HT-29 (cell line): ENCODE measurements at places on chromosomes 7 and 10. TPM values are rescaled to one million over a fixed set of nuclear protein-coding genes. Genes with fewer than 3 reads are reported as not detected.
A peak's percentile ranks its signal among the peaks of the same experiment; 100 is the strongest.

Gene CCL24
- not detected in 2 replicates for total RNA-seq

Gene SH2B2
- total RNA-seq, result 2.0 TPM in 2 replicates

Gene HOXA5
- total RNA-seq, result 22.1 and 29.3 TPM in 2 replicates

Gene HKDC1
- total RNA-seq, result 27.5 and 29.7 TPM in 2 replicates

Gene FAM13C
- total RNA-seq, result not detected in 2 replicates

Gene TEX36
- total RNA-seq, result not detected in 2 replicates

Gene CYP2W1
- 1.9 and 3.7 TPM in 2 replicates for total RNA-seq

Gene ERVW-1
- total RNA-seq, result not detected in 2 replicates

Gene PLEKHS1
- 0.55 TPM in 1 of 2 replicates, not detected in the other for total RNA-seq

- DNase-seq, result no peak
Observed at GRCh38 chr10:69684981-69685353, 54.9 kb downstream of the FAM241B start.

- DNase-seq, result no peak
Observed at GRCh38 chr10:117464176-117464575, 78.4 kb upstream of the EMX2 start.

GRCh38 chr7:147595042-147595441 lies 995.5 kb upstream of the C7orf33 start:
- DNase-seq, result no peak

DNA sequence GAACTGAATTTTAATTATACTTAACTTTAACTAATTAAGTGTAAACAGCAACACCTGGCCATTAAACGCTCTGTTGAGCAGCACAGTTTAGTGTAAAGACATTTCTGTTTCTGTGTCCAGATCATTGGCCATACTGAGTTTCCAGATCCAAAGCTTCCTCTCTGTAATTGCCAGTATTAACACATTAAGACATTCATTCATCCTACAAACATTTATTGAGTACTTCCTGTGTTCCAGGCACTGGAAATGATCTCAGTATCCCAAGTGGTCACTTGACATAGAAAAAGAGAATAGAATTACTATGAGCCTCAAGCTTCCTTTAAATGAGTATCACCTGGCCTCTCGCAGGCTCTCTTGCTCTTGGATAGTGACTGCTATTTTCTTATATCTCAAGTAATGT lies 618.1 kb downstream of the SORCS3 start:
- no peak for DNase-seq

GRCh38 chr7:49812534-49812933 lies 39.1 kb downstream of the VWC2 start:
- no peak for DNase-seq

GRCh38 chr7:20228654-20229053 lies 11.5 kb upstream of the MACC1 start:
- DNase-seq, result no peak

DNA sequence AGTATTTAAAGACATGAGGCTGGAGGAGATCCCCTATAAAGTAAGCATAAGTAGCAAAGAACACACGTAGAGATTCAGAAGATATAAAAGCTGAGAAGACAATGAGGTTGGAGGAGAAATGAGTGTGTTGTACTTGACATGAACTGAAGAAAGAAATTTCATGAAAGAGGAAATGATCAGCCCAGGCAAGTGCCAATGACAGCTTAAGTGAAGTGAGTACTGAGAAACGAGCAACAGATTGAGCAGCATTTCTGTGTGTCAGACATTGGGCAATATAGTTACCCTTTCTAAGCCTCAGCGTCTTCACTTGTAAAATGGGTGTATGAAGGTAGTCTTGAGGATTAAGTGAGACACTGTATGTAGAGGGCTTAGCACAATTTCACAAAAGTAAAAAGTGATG lies 4.8 kb upstream of the LIPA start:
- DNase-seq, result no peak

DNA sequence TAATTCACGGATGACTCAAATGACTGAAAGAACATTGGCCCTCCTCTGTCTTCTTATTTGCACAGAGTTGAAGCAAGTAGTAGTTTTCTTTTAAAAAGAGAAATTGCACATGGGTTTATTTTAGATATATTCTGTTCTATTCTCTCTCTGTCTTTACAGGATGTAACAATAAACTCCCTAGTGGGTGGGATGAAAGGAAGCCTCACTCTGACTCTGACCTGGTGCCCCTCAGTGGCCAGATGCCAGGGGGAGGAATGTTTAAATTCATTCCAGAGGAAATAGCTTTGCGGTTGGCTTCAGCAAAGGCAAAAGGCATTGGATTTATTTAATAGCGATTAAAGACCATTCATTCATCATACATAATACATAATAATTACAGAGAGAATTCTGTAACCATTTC lies 156.4 kb upstream of the MTPN start:
- DNase-seq, result no peak

DNA sequence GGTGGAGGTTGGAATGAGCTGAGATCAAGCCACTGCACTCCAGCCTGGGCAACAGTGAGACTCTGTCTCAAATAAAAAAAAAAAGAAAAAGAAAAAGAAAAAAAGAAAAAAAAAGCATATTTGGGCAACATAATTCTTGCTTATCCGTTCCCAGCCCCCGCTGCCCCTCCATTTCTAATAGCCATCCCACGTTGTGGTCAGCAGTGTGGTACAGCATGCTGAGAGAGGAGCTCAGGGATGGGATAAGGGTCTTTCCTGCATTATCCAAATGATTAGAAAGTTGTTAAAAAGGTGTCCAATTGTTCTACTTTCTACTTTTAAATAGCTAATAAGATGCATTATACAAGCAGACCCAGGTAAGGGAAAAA lies 104.9 kb upstream of the ZNF92 start:
- no peak for DNase-seq

GRCh38 chr10:119025776-119026175 lies 3.7 kb upstream of the NANOS1 start:
- no peak for DNase-seq

- DNase-seq, result no peak
Observed at GRCh38 chr7:36275735-36276284, 113.9 kb upstream of the ANLN start.

DNA sequence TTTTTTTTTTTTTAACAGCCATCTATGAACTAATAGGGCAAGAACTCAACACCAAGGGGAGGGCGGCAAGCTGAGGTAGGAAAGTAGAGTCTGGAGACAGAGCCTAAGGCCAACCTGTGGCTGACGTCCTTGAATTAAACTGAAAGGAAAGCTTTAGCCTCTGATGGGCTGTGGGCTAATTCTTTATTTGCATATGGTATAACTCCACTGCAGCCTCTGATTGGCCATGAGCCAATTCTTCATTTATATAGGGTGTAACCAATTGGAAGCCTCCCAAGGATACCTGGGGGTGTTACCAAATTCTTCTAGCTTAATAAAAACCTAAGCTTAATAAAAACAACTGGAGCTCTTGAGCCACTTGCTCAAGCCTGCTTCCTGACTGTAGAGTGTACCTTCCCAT lies 10.3 kb downstream of the TYW1 start:
- DNase-seq, result no peak

DNA sequence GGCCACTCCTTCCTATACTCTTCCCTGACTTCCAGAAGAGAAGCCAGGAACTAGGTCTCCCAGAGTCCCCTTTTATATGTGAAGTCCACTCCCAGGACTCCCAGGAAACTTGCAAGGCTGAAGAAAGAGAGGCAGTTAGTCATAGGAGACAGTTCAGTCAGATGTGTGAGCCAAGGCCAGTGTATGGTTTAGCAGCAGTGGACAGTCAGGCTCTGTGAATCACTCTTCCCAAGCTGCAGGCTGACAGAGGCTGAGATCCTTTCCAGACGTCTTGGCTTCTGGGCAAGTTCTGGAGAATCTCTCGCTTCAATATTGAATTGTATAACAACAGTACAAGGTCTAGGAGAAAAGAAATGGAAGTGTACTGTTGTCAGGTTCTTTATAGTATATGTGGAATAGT lies 26.9 kb downstream of the BLVRA start:
- DNase-seq, result peak; percentile 19

DNA sequence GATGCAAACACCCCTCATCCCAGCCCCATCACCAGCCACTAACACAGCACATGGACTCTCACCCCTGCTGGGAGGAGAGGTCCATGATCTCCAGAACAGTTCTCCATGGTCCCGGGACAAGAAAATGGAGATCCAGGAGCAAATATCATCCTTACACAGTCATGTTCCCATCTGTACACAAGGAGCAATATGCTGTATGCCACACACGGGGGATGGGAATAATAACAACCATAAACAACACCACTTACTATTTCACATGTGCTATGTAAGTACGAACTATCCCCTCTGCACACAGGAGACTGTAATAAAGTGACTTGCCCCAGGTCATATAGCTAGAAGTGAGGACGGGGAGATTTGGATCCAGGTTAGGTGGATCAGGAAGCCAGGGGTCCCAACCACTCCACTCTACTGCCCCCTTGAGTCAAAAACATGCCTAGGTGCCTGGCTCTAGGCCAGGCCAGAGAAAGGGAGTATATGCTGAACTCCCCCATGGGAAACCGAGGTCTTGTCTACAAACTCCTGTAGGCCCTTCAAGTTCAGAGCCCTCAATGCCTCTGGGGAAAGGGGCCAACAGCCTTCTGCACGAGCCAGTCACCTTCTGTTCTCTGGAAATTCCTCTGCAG lies 34.1 kb downstream of the LRRC20 start:
- peak; percentile 59 for DNase-seq

- DNase-seq, result no peak
Observed at GRCh38 chr7:133201470-133201869, 51.4 kb upstream of the EXOC4 start.

GRCh38 chr10:35611750-35612149 lies 6.6 kb downstream of the GJD4 start:
- no peak for DNase-seq

- DNase-seq, result no peak
Observed at GRCh38 chr10:123889821-123890220, 1.8 kb downstream of the CPXM2 start.

DNA sequence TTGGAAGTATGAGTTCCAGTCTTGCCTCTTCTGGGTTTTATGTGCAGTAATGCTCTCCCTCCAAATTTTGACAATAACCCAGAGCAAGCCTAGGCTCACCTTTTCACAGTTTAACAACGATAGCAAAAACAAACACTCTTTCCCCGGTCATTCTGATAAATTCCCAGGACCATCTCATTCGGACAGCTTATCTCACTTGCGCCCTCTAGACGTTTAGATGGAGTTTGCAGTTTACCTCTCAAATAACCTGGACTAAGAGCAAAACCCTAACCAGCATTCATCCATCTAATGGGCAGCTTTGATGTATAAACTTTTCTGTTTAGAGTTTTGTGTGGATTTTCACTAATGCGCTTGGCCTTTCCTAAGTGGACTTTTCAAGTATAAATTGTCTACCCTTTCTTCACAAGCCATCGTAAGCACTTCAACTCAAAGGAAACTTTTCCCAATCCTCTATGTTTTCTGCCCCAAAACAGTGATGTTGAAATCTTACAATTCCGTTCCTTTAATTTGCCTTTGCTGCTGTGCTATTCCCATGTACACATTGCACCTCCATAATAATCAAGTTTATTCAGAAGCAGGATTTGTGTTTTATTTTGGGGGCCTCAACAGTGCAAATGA lies 114.9 kb downstream of the HDAC9 start:
- DNase-seq, result peak; percentile 63
